ENCODE measurements at places on chromosomes 1 and 21.

DNA sequence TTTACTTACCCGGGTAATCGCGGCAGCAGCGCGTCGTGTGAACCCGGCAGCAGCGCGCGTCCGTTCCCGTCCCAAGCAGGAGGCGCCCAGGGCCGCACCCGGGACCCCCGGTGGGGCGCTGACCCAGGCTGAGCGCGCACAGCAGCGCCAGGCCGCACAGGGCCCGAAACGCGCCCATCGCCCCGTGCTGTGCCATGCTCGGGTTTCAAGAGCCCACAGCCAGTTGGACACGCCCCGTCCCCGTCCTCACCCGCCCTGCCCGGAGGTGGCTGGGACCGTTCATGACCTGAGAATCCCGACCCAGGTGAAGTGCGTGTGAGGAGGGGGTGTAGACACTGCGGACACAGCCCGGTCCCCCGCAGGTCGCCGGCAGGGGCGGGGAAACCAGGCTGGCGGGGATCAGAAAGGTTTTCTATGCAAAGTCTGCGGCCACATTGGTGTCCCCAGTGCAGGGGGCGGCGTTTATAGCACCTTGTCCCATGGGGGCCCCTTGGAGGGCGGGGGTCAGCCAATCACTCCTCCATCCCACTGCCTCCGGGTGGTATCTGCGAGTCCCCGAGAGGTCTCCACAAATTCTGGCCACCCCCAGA lies at the start of gene TNFRSF18:
Gene TNFRSF18, minus strand, starts transcription at position 217 of the 590 bp plus-strand sequence. Its CDS starts 21 bp downstream, at position 196.
- DNase-seq, result no peak

GRCh38 chr1:15128520-15129313 lies 24.8 kb upstream of the TMEM51 start:
- peak; percentile 21 for DNase-seq

DNA sequence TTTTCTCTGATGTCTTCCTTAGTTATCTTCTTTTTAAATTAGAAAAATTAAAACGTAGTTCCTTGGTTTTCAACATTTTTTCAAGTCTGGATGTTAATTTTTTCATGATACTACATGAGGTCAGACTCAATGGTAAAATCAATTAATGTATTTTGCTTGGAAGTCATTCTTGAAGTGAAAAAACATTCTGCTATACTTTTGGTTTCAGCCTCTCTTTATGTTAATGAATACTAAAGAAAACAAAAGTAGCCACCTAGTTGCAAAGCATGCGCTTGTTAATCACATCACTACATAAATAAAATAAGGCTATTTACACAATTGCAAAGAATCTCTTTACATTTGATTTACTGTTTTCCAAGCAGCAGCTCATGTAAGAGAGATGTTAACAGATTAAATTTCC lies 170.4 kb downstream of the LIPI start:
- no peak for DNase-seq

- DNase-seq, result no peak
Measured at GRCh38 chr1:28256197-28256827, 3.0 kb upstream of the SESN2 start.

DNA sequence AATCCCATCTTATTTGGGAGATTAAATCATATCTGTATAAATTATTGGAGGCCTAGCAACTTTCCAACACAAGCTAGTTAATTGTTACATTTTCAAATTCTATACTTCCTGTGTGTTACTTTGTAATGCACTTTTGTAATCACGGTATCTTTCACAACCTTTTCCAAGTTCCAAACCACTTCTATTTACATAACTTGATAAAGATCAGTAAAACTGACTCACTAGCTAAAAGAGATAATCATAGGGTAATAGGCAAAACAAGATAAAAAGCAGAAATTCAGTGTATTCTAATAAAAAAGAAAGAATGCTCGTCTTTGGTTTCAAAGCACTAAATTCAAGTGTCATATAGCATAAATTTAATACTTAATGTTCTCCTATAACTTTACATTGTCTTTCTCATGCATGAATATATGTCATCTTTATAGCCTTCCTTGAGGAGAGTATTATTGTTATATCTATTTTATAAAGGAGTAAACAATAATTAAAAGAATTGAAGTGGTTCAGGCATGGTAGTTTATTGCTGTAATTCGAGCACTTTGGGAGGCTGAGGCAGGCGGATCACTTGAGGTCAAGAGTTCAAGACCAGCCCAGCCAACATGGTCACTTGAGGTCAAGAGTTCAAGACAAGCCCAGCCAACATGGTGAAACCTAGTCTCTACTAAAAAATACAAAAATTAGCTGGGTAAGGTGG lies 66.4 kb downstream of the RGS13 start:
- no peak for DNase-seq

- no peak for DNase-seq
Measured at GRCh38 chr1:200774735-200775444, 36.2 kb downstream of the CAMSAP2 start.

DNA sequence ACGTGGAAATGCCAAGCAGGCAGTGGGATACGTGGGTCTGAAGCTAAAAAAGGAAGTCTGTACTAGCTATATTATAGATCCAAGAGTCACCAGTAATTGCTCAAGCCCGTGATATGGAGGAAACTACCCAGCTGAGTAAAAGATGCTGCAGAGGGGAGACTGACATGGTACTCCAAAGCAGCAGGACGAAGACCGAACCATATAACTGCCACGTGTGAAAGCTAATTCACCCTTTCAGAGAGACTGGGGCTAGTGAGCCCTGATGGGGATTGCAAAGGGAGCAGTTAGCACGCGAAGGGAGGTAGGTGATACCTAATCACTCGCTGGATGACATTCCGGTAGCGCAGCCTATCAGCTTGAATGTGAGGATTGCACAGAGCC lies 316 bp downstream of the AP4B1 start:
- DNase-seq, result no peak

DNA sequence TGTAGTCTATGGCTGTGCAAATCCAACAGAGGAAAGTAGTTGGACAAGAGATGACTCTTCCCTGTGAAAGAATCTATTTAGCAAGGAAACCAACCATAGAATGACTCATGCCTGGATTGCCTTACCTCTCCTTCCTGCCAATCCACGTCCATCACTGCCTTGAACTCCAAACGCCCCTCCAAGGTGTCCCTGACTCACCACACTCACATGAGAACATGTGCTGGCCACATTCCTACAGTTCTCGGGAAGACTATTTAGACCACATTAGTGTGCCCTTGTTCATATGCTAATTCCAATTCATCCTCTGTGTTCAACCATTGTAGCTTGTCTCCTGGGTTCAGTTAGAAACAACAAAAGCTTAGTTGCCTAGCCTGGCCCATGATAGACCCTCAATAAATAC lies 157.3 kb downstream of the SLC30A10 start:
- DNase-seq, result no peak

- DNase-seq, result no peak
Measured at GRCh38 chr1:24501371-24502064, 1.1 kb upstream of the RCAN3 start.

DNA sequence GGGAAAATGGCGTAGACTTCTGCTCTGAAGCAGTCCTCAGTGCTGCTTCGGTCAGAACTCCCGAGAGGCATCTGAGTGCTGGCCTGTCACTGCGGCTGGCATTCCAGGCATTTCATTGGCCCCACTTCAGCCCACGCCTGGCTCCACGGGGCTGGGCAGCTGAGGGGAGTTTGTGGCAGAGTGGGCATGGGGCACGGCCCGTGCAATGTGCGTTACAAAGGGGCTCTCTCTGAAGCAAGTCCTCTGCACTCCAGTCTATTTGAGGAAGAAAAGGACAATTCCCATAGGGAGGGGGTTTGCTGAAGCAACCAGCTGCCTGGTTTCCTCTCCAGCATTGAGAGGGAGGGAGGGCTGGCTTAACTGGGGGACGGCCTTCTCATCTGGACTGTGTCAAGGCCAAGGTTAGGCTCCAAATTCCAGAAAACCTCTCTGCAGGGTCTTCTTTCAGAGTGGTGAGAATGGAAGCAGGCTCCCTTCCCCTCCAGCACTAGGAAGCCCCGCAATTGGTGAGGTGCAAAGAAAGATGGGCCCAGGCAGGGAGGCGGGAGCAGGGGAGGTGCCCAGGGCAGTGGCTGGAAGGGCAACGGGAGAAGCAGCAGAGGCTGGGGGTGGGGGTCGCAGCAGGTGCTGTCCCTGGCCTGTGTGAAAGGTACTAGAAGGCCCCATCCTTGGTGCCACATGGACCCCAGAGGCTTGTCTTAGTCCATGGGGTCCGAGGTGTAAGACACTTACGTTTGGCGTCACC lies 21.1 kb upstream of the GPR157 start:
- no peak for DNase-seq

GRCh38 chr1:101394041-101394440 lies 157.2 kb downstream of the S1PR1 start:
- DNase-seq, result no peak

- no peak for DNase-seq
Measured at GRCh38 chr1:45723248-45723930, 27.1 kb downstream of the IPP start.

DNA sequence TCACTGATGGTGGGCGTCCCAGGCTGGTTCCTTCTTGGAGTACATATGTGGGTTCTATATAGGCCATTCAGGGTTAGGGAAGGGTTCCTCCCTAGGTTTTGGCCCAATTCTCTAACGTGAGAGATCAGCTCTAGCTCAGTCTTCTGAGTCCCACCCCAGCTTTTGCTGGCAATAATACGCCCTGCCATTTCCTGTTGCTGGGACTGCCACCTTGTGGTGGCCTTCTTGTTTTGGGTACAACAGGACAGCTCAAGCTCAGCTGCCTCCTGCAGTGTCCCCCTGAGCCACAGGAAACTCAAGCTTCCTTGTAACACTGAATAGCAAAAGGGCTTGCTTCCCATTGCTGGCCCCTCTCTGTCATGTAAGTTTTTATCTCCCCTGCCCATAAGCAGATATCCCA lies 77.8 kb downstream of the BACH1 start:
- no peak for DNase-seq

- DNase-seq, result no peak
Measured at GRCh38 chr21:36207577-36208320, 51.1 kb downstream of the DOP1B start.

DNA sequence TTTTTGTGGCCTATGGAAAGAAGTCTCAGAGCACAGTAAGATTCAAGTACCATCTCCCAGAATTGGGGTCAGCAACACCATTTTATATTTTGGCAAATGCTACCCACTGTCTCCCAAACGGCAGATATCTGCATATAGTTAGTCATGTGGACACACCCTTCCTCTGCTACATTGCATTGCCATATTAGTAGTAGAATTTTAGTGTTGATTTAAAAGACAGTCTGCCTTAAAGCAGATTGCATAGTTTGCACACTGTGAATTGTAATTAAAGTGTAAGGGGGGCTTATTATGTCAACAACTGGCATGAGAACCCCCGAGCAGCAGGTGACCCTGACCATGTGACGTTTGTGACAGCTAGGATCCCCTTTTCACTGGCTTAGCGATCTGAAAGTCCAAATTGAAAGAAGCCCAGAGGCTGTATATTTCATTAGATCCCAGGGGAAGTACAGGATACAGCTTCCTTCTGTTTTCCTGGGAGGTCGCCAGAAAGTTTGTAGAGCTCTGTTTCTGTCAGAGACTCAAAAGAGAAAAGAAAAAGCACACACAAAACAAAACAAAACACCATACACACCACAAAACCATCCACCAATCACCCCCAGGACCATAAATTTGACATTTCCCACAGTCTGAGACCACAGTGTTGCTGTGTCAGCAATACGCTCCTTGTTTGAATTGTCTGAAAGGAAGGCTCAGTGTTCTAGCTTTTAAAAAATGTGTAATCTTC lies 172.4 kb downstream of the NFIA start:
- peak; percentile 43 for DNase-seq

- DNase-seq, result no peak
Measured at GRCh38 chr1:87182611-87183010, 146.1 kb upstream of the LMO4 start.

DNA sequence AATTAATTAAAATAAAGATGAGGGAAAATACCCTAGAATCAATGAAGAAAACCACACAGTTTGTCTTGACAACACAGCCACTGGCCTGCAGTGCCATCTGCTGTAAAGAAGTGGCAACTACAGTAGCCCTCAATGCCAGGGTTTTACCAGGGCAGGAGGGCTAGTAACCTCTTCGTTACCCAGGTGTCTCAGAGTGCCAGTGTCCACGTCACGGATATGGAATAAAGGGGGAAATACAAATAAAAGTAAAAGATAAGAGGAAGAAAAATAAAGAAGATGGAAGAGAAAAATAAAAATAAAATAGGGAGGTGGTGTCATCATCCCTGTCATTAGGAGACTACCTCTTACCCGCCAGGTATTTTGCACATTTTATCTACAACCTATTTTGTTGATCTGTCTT lies 14.2 kb upstream of the SLC44A3 start:
- DNase-seq, result peak; percentile 55
